Effector CD4-positive, alpha-beta T cell (primary cell): ENCODE measurements at places on chromosomes 1 and 21.

DNA sequence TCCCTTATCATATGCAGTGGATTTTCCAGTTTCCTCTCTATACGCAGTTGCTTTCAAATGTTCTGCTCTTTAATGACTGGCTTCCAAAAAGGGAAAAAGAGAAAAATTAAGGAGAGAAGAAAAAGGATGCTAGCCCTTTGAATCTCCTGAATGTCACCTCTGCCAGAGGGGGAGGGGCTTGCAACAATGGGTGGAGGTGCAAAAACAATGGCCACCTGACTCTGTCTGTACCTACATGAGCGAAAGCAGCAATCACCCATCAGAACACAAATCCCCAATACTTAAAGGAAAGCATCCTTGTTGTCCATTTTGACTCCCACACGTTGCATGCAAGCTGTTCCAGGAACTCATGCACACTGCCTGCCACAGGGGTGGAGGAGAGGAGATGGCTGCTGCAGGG is 61.2 kb downstream of the CCDC30 start:
- no peak for DNase-seq

- DNase-seq, result no peak
Observed at GRCh38 chr1:183159960-183160359, 26.1 kb upstream of the LAMC2 start.

DNA sequence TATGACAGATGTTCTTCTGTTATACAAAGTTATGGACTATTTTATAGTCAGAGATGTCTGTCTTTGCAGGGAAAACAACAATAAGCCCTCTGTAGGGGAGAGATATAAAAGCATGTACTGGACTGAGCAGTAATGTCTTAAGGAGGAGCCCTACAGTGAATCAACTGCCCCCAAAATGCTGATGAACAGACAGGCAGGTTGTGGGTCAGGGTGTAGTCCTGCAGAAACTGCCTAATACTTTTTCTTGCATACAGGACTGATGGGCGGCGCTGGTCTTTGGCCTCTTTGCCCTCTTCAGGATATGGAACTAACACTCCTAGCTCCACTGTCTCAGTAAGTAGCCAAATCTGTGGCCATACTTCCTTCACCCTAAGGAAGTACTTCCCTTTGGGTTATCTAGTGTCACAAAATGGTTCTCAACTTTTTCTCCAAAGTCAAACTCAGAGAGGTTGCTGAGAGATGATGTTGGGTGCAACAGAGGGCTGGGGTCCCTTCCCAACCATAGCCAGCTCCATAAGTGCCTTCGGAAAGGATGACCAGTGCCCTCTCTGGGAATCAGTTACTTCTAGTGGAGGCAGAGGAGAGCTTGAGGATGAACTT is 129.8 kb downstream of the PIK3R3 start:
- DNase-seq, result no peak

DNA sequence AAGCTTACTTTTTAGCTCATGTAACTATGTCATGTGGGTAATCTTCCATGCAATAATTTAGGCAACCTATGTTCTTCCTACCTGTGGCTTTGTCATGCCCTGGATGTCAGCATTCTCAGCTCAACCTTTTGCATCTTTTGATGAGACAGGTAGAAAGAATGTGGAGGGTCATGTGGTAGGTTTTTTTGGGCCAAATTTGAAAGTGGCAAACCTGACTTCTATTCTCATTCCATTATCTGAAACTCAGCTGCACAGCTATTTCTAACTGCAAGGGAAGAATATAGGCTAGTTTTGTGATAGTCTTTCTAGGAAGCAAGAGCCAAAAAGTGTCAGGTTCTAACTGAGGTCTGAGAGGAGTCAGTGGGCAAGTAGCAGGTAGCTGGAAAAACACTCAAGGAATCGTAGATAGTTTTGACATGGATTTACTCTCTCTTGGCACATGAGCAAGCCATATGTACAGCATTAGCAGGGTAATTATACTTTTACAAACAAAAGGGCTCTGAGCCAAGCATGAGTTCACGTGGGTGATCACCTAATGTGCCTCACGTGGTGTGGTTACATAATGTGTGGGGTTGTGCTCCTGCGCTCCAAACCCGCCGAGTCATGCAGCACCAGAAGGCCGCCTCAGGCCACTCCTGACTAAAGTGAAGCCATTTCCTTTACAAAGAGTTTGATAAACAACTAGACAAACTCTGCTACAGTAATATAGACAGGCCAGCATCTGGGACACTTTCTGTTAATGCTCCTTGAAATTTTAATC is 1013.8 kb downstream of the PLA2G4A start:
- no peak for DNase-seq

DNA sequence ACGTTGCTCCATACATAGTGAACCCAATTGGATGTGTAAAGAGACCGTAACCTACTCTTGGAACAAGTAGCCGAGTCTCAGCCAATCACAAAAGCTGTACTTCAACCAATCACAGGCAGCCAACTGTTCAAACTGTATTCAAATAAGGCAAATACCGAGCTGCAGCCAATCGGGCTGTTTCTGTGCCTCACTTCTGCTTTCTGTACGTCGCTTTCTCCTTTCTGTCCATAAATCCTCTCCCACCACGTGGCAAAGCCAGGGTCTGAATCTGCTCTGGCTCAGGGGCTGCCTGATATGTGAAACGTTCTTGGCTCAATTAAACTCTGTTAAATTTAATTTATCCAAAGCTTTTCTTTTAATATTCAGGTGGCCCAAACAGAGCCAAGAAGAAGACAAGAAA is 210.3 kb downstream of the URB2 start:
- no peak for DNase-seq

DNA sequence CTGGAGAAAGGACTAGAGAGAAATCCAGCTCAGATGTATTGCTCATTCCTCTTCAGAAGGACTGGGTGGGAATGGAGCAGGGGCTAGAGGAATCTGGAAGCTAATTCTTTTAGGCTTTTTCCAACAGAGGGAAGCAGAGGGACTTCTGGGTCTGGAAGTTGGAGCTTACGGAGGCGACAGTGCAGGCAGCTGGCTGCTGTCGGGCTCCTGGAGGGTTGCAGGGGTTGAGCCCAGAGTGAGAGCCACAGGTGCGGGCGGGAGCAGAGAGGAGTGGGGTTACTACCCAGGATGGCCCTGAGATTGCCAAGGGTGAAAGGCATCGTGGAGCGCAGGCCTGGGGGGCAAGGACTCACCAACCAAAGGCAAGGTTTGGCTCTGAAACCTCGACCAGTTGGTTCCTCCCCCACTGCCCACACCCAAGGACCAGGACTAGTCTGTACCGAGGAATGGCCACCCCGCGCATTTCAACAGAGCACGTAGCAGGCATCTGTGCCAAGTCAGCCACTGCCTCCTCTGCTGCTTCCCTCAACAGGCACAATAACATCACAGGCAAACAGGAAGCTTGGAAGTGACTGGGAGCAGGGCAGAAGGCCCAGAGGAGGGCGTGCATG is 22.7 kb upstream of the EDN2 start:
- DNase-seq, result no peak

DNA sequence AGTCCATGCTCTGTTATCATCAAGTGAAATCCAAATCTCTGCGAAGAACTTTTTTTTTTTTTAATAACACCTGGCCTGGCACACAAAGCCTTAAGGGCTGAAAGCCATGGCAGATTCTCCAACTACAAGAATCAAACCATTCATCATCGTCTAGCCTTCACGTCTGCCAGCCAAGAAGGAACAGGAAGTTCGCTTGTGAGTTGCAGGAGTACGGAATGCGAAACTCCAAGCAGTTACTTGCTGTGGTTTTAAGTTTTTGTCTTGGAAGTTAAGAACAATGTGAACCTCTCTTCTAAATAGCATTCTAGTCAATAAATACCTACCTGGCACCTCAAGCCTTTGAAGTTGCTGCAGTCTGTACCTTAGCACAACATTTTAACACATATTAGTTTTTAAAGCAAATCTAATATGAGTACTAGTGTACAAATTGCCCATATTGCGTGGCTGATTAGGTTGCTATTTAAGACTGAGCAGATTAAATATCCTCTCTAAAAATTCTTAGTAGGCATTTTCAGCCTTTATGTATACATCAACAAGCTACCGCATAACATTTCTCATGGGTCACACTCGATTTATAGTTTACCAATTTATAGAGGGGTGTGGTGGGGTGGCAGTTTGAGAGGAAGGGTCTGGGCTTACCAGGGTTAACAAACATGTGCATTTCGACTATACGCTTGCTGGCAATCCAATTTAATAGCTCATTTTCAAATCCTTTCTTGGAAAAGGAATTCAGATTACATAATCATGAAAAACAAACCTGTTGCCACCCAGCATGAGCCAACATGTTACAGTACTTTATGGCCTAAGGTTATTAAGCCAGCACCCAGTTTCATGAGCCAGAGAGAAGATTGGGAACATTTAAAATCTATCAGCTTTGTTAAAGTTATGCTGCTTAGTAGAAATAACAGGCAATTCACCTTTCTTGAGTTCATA is 22.2 kb upstream of the PTPN14 start:
- DNase-seq, result no peak

DNA sequence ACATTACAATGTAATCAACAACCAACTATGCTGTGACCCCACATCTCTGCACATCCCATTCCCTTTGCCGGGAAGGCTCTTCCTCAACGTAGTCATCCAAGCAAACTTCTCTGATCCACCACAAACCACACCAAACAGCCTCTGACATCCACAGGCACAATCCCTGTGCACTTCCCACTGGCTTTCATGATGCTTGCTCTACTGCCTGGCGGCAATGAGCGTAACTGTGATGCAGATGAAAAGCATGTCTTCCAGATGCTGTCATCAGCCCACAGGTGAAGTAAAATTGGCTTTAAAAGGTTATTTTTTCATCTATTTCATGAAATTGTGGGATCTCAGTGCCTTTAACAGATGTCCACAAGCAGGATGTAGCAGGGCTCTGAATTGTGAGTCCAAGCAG is 635.2 kb downstream of the SMYD3 start:
- no peak for DNase-seq

DNA sequence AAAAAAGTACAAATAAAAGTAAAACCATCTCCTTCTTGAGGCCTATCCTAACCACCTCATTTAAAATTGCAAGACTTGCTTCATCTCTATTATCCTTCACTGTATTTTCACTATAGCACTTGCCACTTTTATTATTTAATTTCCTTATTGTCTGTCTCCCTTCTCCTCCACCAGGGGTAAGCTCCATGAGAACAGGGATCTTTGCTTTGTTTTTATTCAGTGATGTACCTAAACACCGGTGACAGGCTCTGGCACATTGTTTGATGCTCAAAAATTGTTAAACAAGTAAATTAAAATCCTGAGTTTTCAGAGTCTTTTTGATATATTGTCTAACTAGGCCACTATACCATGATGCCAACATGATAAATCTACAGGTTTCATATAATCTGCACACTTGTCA is 17.2 kb upstream of the SPEN start:
- DNase-seq, result no peak

- DNase-seq, result no peak
Observed at GRCh38 chr1:2061065-2061778, 11.0 kb downstream of the PRKCZ start.

DNA sequence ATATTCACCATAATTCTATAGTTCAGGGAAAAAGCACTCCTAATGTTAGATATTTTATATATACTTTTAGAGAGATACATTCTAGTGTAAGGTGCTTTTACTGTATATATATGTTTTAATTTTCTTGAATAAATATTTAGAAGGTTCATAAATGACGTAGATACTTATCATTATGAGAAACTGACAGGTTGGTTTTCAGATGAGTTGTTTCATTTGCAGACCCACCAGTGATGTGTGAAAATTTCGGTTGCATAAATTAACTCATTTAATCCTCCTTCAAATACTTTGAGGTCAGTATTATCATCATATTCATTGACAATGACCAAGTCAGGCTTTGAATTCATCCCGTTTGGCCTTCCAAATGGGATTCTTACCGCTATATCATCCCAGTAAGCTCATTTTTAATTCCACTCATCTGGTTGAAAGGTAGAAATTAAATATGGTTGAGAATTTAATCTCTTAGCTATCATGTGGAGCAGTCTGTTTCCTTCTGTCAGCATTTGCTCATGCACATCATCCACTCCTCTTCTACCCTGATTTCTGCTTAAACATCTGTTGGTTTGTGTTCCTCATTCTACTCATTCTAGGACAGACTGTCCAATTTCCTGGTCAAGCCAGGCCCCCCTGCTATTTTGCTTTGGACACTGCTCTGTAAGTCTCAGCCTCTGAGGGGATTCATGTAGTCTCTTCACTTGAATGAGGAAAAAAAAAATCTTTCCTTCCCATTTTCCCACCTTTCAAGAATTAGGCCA is 1156.6 kb downstream of the PLA2G4A start:
- DNase-seq, result no peak

- no peak for DNase-seq
Observed at GRCh38 chr1:226875641-226876295, 5.4 kb downstream of the PSEN2 start.

DNA sequence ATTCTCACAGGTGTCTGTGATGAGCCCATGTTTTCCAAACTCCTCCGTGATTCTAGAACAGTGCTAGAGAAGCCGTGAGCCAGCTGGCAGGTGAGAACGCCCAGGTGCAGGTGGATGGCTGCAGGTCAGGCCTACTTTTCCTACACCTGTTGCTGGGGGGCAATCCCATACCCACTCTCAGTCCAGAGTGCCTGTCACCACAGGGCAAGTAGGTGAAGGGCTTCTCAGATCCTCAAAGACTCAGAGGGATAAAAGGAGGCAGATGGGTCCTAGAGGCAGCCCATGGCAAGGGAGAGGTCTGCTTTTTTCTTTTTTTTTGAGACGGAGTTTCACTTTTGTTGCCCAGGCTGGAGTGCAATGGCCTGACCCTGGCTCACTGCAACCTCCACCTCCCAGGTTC is 50.7 kb upstream of the H6PD start:
- DNase-seq, result no peak

DNA sequence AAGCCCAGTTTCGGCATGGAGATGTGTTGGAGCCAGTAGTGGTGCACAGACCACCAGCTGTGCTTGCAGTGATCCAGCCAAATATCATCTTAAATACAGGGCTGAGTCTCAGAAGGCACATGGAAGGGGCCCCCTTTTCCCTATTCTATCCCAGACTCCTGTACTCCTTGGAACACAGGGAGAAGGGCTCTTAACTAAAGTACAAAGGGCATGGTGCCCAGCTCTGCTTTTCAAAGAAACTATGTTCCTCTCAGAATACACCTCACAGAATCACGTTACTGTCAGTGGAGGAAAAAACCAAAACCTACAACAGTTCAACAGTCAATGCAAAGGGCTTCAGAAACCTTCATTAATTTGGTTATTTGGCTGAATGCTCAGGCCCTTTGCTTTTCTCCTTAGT is 180.6 kb upstream of the C1orf105 start:
- no peak for DNase-seq

DNA sequence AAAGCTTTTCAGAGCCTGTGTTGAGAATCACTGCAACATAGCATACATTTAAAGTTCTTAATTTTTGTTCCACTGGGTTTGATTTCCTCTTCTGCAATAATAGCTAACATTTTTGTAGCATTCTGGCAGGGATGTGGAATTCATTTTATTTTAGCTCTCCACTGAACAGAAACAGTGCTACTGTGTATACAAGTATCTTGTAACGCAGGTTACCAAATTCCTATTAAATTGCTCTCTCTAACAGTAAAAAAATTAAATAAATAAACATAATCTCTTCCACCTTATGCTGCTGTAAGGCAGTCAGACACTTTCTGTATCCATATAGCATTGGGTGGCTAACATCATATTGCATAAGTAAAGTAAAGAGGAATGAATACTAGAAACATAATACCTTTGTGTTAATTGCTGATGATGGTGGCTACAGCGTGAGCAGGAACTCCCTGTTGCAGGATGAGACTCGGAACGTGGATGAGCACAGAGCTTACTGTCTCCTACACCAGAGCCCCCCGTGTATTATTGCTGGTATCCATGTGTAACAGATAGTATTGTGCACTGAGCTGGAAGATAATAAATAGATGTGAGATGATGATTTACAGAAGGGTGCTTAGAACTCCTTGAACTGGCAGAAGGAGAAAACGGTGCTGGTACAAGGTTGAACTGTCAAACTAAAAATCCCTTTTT is 276.9 kb upstream of the SNX7 start:
- no peak for DNase-seq
